ENCODE measurements at places on chromosomes 2 and 18. TPM values are rescaled to one million over a fixed set of nuclear protein-coding genes. Genes with fewer than 3 reads are reported as not detected.

Gene FBXO36
- total RNA-seq = 0.21 TPM

Gene TUBB6
- 149 TPM for total RNA-seq

Gene CXCR2
- not detected for total RNA-seq

- H3K27ac ChIP-seq = no peak overlapping the region
- DNase-seq = peak; percentile 70
Measured at GRCh38 chr2:26846334-26847306, 1.3 kb upstream of the DPYSL5 start.

GRCh38 chr2:217222309-217222910 is 362.5 kb upstream of the TNP1 start:
- no peak overlapping the region for H3K27ac ChIP-seq
- no peak for DNase-seq
- H3K27me3 ChIP-seq = no peaks in the 10 kb centered on the region
- H3K4me3 ChIP-seq = no peak overlapping the region

DNA sequence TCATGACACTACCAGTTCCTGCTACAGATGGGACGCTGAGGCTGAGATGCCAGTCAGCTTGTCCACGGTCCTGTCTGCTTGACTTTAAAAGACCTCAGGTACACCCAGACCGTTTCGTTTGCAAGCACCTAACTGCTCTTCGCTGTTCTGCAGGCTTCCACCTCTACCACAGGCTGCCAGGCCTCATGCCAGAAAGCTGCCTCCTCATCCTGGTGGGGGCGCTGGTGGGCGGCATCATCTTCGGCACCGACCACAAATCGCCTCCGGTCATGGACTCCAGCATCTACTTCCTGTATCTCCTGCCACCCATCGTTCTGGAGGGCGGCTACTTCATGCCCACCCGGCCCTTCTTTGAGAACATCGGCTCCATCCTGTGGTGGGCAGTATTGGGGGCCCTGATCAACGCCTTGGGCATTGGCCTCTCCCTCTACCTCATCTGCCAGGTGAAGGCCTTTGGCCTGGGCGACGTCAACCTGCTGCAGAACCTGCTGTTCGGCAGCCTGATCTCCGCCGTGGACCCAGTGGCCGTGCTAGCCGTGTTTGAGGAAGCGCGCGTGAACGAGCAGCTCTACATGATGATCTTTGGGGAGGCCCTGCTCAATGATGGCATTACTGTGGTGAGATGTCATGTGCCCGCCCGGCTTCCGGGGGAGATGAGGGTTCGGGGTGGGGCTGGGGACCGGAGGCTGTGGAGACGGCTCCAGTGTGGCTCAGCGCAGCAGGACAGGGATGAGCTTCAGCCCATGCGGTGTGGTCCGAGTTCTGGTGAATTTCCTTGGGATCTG is 5.9 kb downstream of the SLC9A4 start:
- peaks cover 1% of the 10 kb centered on the region for H3K4me1 ChIP-seq
- H3K4me3 ChIP-seq = no peak overlapping the region
- no peak overlapping the region for H3K27ac ChIP-seq
- no peaks in the 10 kb centered on the region for H3K36me3 ChIP-seq
- DNase-seq = no peak

DNA sequence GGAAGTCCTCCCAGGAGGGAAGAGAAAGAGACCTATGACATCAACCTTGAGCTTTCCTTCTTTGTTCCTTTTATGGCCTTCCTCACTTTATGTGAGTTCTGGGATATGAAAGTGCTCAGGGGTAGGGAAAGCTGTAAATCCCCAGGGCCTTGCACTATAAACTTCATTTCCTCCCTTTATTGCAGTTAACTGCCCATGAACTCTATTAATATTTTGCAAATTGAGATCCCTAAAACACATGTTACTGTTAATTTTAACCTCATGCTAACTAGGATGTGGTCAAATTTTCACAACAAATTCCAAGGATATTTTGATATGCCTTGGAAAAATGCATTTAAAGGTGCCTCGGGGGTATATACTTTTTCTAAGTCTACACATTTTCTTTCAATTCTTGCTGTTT is 359.9 kb downstream of the OSR1 start:
- no peaks in the 10 kb centered on the region for H3K36me3 ChIP-seq
- no peak for DNase-seq
- H3K4me1 ChIP-seq = no peaks in the 10 kb centered on the region
- no peak overlapping the region for H3K27ac ChIP-seq
- no peak overlapping the region for H3K4me3 ChIP-seq
- H3K27me3 ChIP-seq = no peaks in the 10 kb centered on the region

DNA sequence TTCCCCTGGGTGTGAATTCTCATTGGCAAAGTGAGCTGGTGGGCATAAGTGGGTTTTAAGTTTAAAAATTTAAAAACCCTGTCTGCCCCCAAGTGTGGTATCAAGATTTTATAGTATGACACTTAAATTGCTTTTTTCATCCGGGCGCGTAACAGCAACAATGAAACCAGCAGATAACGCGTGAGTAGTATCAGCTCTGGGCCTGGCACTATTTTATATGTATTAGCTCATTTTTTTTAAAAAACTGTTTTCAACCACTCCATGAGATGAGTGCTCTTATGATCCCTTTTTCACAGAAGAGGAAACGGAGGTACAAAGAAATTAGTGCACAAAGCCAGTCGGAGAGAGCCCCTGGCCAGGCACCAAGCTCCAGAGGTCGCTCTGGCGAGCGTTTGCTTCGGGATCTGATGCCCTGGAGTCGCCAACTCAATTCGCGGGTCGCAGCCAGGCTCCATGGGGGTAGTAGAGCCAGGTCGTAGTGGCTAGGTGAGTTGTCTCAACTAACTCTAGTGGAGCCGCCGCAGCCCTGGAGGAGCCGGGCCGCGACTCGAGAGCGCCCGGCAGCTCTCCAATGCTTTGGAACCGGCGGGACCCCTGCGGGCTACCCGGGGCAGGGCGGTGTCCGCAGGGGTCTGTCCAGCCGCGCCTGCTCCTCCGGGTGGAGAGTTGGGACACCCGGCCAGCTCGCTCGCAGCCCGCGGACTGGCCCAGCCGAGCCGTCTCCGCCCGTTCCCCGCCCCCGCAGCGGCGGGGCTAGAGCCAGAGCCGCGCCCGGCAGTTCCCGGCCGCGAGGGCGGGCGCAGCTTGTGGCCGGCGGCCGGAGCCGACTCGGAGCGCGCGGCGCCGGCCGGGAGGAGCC is at the start of gene IL1R1:
Gene IL1R1 (plus strand): TSS at position 777 of the 859 bp plus-strand sequence. CDS start 14,979 bp downstream, outside the sequence.
- peak within 1 kb of the TSS; percentile 48 for H3K4me3 ChIP-seq
- peak; percentile 89 for DNase-seq
- H3K27ac ChIP-seq = peak within 1 kb of the TSS; percentile 95
- H3K27me3 ChIP-seq = no peaks in the 10 kb centered on the region
- H3K4me1 ChIP-seq = no peaks in the 10 kb centered on the region

DNA sequence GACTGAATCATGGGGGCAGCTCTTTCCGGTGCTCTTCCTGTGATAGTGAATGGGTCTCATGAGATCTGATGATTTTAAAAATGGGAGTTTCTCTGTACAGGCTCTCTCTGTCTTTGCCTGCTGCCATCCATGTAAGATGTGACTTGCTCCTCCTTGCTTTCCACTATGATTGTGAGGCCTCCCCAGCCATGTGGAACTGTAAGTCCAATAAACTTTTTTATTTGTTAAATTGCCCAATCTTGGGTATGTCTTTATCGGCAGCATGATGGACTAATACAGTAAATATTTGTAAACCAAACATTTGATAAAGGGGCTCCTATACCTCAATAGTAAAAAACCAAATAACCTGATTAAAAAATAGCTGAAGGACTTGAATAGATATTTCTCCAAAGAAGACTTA is 77.3 kb downstream of the INSIG2 start:
- no peak for DNase-seq
- H3K27ac ChIP-seq = no peak overlapping the region
- H3K36me3 ChIP-seq = no peaks in the 10 kb centered on the region
- no peak overlapping the region for H3K4me3 ChIP-seq
- H3K27me3 ChIP-seq = no peaks in the 10 kb centered on the region

All from Caco-2 (cell line).